GM12878 (cell line): ENCODE measurements at places on chromosomes 3 and 15.
A peak's percentile ranks its signal among the peaks of the same experiment; 100 is the strongest.

- no peak for DNase-seq
These were observed 113.8 kb upstream of the RAD18 start for GRCh38 chr3:9077029-9077428.

GRCh38 chr3:196686436-196686835, 25.6 kb downstream of the CEP19 start:
- DNase-seq, result no peak

- peak; percentile 51 for DNase-seq
These were observed 309.2 kb downstream of the PDCD6IP start for GRCh38 chr3:34107669-34108068.

DNA sequence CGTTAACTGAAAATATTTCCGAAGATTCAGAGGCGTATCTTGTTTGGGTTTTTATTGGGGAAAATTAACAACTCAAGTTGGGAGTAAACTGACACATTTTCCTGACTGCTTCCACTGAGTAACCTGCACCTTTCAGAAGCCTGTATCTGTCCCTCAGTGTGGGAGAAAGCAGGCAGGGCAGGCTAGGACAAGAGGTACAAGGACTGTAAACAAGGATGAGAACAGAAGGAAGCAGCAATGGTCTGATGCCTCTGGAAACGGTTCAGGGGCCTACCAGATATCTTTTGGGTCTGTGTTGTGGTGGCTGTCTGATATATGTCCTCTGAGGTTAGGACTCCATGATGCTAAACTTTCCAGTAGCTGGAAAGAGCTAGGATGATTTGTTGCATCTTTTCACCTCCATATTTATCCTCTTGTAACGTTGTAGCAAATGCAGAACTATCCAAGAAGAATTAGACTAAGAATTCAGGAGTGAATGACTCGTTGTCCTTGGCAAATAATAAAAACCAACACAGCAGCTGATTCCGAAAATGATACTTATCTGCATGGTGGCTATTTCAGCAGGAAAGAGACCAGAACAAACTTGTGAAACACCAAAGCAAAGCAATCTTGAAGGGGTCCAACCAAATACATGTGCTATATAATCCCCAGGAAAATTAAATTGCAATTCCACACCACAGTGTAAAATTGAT, 195.9 kb upstream of the ICE2 start:
- no peak for DNase-seq

- no peak for DNase-seq
These were observed 32.5 kb downstream of the RAB27A start for GRCh38 chr15:55257012-55257670.

- no peak for DNase-seq
These were observed 756.7 kb downstream of the NR2F2 start for GRCh38 chr15:97087006-97087741.

GRCh38 chr15:77070180-77070494, 772 bp downstream of the TSPAN3 start:
- DNase-seq, result no peak

GRCh38 chr3:186004209-186004608, 66.4 kb upstream of the TRA2B start:
- DNase-seq, result no peak

- no peak for DNase-seq
These were observed 72.2 kb downstream of the RPLP1 start for GRCh38 chr15:69524814-69525213.

- no peak for DNase-seq
These were observed 36.7 kb upstream of the ZNF774 start for GRCh38 chr15:90315278-90315982.

DNA sequence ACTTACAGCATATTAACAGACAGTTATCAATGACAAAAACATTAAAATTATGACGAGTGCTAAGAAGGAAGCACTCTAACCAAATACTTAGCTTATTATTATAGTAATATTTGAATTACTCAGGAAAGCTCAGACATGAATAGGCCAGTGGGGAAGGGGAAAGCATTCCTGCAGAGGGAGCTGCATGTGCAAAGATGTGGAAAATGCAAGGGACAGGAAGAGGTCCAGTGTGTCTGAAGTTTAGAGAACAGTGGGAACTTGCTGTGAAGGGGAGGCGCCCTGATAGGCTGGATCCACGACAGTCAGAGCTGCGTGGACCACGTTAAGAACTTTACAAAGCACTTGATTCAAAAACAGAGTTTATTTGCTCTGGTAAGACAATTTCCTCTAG, 1.2 kb upstream of the SPICE1 start:
- no peak for DNase-seq

- no peak for DNase-seq
These were observed 195.5 kb downstream of the BCHE start for GRCh38 chr3:165641569-165642310.

- peak; percentile 78 for DNase-seq
These were observed 268.0 kb downstream of the LPP start for GRCh38 chr3:188421836-188422540.

DNA sequence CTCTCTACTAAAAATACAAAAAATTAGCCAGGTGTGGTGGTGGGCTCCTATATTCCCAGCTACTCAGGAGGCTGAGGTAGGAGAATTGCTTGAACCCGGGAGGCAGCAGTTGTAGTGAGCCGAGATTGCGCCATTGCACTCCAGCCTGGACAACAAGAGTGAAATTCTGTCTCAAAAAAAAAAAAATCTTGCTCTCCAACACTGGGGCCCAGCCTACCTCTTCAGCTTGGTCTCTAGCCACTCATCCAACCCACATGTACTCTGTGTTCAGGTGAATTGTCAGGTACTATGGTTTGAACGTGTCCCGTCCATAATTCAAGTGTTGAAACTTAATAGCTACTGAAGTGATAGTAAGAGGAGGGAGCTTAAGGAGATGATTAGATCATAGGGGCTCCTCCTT, 22.4 kb upstream of the RAB7A start:
- DNase-seq, result no peak

DNA sequence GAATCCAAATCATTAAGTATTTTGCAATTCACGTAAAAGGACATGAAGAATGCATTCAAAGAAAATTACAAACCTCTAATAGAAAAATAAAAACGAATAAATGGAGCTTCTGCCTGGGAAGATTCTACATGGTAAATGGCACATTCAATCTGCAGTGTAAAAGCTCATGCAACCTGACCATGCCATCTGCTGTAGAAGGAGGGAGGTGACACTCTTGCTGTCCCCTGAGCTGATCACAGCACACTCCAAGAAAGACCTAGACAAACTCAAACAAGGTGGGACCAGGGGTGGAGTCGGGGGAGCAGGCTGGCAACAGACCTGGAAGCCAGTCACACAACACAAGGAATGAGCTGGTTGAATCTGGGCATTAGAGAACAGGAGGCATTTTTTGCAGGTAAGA, 101.8 kb downstream of the BDH1 start:
- no peak for DNase-seq

GRCh38 chr3:106204160-106204868, 335.5 kb upstream of the CBLB start:
- no peak for DNase-seq

- no peak for DNase-seq
These were observed 138.5 kb upstream of the ARPP21 start for GRCh38 chr3:35500641-35501350.

GRCh38 chr3:172692751-172693338, 18.0 kb downstream of the NCEH1 start:
- no peak for DNase-seq

DNA sequence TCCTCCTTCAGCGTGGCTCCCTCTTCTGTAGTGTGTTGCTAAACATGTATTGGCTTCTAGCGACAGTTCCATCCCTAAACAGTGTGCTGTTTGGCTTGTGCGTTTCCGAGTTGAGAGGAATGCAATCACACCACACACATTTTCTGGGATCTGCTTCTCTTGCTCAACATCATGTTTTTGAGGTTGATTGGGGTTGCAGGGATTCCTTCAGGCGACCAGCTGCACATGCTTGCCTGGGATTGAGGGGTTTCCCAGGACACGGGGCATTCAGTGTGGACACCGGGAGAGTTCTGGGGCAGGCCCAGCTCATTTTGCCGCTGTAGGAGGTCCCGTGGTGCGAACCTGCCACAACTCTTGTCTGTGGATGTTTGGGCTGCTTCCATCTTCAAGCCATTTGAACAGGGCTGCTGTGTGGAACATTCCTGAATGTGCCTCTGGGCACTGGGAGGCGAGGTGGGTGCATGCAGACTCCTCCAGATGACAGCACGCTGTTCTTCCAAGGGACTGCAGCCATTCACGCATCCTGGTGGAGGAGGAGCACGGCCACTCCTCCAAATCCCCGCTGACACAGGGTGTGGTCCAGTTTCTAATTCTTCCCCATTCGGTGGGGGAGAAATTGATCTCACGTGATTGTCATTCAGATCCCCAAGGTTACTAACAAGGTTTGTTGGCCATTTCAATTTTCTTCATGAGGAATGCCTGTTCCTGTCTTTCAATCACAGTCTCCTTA, 82.8 kb downstream of the PLXNA1 start:
- DNase-seq, result no peak

- no peak for DNase-seq
These were observed 84.8 kb upstream of the IQSEC1 start for GRCh38 chr3:13157986-13158385.

GRCh38 chr3:155504682-155505081, 211.2 kb upstream of the STRIT1 start:
- DNase-seq, result no peak

- no peak for DNase-seq
These were observed 485.2 kb upstream of the PROK2 start for GRCh38 chr3:72270072-72270681.

GRCh38 chr3:196634829-196635228, 4.7 kb upstream of the NRROS start:
- DNase-seq, result no peak

DNA sequence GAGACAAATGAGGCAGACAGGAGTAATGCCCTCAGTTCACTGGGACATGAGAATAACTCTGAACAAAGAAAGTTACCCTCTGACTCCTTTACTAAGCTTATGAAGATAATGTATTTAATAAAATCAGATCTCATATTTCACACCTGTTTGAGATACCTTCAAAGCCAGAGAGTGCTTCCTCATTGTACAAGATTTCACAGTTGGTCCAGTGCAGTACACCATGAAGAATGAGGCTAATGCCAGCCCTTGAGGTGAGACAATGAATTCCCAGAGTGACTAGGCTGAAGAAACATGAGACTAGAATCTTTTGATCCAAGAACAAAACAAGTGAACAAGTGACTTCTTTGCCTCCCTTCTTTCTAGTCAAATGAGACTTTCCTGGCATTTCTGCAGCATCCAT, 1133.8 kb downstream of the TUSC7 start:
- no peak for DNase-seq

GRCh38 chr15:99421172-99421656, 144.6 kb upstream of the MEF2A start:
- DNase-seq, result no peak

DNA sequence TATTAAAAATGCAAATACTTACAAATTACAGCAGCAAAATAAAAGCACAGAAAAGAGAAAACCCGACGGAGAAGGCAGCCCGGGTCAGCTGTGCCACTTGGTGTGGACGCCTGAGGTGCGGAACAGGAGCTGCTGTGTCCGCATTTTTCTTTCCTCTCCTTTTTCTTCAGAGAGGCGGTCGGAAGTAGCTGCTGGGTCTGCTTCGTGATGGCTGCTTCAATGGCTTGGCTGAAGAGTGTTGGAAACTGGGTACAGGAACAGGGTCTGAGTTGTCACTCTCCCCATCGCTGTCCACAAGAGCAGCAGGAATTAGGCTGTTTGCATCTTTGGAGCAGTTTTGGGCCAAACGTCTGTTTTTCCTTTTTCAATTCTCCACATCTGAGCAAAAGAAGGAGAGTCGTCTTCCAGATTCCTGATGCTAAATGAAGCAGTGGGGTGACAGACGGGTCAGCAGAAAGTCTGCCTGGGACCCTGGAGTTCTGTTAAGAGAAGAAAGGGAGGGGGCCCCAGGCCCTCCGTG, 53.5 kb upstream of the ARL8B start:
- no peak for DNase-seq

- no peak for DNase-seq
These were observed 10.9 kb downstream of the KLF13 start for GRCh38 chr15:31337352-31338031.

GRCh38 chr3:177367788-177368187, 170.5 kb upstream of the TBL1XR1 start:
- DNase-seq, result no peak

- no peak for DNase-seq
These were observed 4.9 kb upstream of the PCYT1A start for GRCh38 chr3:196292286-196292923.

DNA sequence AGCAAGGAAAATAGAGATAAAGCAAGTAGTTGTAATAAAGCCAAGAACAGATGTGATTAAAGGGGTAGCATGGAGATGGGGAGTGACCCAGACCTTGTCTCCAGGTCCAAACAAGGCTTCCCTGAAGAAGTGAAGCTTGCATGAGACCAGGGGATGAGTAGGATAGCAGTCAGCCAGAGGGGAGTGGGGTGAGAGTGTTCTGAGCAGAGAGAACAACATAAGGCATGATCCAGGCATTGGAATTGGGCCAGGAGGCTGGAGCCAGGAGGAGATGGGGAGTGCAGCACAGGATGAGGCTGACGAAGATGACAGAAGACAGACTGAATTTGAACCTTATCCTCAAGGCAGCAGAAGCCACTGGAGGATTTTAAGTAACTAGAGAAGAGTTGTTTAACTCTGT, 7.2 kb downstream of the TMOD2 start:
- DNase-seq, result no peak

DNA sequence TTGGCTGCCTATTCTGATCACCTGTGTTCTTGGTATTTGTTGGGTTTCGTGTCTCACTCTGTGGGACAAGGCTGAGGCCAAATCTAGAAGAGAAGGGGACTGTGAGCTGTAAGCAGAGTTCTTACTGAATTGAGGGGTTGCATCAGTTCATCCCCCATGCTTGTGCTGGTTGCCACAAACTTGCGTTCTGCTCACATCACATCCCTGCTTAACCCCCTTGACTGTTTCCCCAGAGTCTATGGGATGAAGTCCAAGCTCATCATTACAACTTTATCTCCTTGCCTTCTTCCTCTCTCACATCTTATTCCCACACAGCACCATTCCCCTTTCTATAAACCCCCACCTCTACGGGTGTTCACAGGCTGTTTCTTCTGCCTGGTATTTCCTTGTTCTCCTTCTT, 143.8 kb upstream of the ABHD17C start:
- DNase-seq, result no peak

DNA sequence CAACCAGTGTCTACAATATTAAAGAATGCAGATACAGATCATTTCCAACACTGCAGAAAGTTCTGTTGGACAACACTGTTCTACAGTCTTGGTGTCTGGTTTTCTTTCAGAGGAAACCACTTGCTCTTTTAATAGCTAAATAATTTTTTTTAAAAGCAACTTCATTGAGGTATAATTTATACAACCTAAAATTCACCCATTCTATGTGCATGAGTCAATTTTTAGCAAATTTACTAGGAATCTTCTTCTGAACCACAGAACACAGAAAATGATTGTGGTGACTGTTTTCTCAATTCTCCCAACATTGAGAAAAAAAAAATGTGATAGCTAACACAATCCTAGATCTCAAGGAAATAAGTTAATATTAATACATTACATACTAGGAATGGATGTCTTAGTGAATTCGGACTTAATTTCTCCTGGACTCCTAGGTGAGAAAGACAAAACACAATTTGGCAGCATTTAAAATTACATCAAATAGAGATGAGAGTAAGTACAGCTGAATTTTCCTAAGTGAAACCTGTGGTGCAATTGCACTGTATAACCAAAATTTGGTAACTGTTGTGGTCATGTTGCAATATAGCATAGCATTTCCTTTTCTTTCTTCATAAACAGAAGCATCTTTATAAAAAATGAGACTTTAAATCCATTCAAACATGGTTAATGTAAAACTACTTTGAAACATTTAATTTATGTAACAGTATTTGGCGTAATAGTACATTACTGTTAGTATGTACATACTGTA, 15.3 kb upstream of the PLCL2 start:
- no peak for DNase-seq

- no peak for DNase-seq
These were observed 59.2 kb downstream of the KBTBD12 start for GRCh38 chr3:127974226-127974625.

GRCh38 chr15:51401872-51402517, 60.5 kb downstream of the GLDN start:
- DNase-seq, result no peak
